CD4-positive, alpha-beta T cell treated with Interleukin-4 for 4 hours (primary cell): ENCODE measurements at places on chromosomes 6 and 20.

GRCh38 chr6:116411284-116411623 lies 40.5 kb downstream of the DSE start:
- DNase-seq, result no peak

GRCh38 chr6:162684961-162685360 lies 42.6 kb downstream of the PRKN start:
- no peak for DNase-seq

GRCh38 chr20:39278230-39278788 lies 316.2 kb downstream of the DHX35 start:
- DNase-seq, result no peak

DNA sequence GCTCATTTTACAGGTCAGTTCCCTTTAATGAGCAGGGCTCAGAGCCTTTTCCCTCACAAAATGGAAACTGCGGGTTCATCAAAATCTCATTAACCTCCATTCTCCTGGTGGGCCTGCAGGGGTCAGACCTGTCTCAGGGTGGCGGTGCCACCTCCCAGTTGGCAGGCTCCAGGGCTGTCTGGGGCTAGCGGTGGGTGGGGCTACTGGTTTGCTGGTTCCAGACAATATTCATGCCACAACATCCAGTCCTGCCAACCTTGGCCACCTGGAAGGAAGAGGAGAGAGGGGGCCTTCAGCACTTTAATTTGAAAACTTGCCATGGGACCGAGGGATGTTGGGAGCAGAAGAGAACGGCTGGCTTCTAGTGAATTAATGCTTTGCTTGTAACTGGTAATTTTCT lies 41.9 kb upstream of the CTNNBL1 start:
- DNase-seq, result no peak

DNA sequence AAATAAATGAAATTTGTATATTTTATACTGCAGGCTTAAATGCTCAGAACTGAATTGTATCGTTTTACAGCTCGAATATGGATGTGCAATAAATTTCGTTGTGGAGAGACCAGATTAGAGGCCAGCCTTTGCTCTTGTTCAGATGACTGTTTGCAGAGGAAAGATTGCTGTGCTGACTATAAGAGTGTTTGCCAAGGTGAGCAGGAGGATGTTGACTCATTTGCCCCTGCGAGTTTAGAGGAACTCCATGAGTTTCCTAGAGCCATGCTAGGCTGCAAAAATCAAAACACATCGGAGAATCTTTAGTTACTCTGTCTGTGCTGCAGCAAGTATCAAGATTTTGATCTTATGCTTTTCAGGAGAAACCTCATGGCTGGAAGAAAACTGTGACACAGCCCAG lies 15.4 kb downstream of the ENPP3 start:
- DNase-seq, result no peak

DNA sequence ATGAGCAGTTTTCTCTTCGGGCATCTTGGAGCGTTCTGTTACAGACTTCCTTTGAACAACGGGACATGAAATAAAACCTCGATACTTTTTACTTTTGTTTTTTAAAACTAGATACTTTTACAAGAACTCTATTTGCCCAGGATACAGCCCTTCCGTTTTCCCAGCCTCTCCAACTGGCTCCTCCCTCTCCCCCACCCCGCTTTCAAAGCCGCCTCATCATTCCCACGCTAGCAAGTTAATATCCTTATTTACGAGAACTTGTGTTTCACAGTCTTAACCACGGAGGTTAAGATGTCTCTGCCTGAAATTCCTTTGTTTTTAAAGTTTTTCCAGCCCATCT lies 241 bp upstream of the CFAP206 start:
- no peak for DNase-seq

DNA sequence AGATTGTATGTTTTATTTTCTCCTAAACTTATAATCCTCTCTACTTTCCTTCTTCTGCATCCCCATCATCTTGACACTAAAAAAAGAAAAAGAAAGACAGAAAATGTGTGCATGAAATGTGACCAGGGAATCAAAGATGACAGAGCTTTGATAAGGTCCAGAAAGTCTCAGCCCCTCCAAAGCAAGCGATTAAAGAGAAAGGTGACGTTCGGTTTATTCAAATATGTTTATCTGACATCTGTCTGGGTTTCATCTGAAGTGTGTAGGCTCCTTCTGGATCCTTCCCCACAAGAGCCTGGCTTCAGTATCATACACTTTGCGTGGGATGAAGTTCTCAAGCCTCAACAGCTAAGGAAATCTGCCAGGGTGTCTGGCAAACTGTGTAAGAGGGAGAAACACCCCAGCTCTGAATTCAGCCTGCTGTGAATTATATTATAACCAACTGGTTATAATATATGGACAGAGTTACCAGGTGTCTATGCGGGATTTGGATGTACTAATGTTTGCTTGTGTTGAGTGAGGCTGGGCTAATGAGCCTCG lies 263.0 kb downstream of the ZNF217 start:
- DNase-seq, result no peak

GRCh38 chr6:70952608-70953165 lies 4.2 kb downstream of the B3GAT2 start:
- no peak for DNase-seq

DNA sequence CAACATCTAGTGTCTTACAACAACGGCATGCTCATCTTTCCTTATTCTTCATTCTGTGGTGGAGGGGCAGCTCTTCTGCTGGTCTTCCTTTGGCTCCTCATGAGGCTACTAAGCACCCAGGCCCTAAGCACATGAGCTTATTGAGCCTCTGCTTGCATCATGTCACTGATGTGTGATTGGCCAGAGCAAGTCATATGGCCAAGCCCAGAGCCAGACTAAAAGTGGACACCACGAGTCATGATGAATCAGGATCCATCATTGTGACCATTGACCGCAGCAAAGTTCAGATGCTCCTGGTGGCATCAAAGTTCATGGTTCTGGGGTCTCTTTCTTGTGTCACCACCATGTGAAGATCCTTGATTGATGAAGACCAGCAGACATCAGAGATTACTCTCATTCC lies 192.0 kb upstream of the FOXA2 start:
- no peak for DNase-seq

DNA sequence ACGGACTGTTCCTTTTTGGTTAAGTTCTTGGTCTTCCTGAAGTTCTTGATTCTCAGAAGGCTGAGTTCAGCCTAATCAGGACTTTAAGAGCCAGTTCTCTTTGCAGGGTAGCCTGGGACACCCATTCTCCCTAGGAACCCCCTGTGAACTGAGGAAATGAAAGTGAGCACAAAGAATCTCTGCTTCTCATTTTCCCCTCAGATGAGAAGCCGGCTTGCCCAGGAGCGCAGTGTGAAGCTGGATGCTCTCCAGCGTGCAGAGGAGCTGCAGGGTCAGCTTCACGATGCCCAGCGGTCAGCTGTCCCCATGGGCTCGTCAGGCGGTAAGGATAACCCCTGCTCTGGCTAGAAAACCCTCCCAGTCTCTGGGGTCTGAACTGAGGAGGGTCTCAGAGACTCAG lies 34.0 kb downstream of the CD164 start:
- DNase-seq, result no peak
